Activated T-helper 1 cell treated with Interleukin-2 at 50 U/mL for 16 hours (primary cell): ENCODE measurements at places on chromosomes 6 and 20.

GRCh38 chr20:59932616-59933295, 681 bp downstream of the SYCP2 start:
- no peak for DNase-seq

DNA sequence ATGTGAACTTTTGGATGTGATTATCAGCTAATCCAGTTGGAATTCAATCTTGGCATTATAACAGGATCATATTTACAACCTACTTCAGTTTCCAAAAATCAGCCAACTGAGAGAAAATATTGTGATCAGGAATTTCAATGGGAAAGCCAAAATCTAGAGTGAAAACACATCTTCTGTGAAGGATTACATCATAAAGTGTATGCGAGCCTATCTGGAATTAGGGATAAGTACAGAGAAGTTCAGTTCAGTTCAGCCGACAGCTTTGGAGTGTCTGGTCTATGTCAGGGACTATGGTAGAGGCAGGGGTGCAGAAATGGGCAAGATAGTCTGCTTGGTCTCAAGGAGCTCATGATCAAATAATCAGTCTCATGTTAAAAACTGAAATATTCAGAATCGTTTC, 12.3 kb upstream of the PRIM2 start:
- DNase-seq, result no peak

- DNase-seq, result no peak
These were observed 203.5 kb downstream of the ADGRB3 start for GRCh38 chr6:68838571-68838970.

DNA sequence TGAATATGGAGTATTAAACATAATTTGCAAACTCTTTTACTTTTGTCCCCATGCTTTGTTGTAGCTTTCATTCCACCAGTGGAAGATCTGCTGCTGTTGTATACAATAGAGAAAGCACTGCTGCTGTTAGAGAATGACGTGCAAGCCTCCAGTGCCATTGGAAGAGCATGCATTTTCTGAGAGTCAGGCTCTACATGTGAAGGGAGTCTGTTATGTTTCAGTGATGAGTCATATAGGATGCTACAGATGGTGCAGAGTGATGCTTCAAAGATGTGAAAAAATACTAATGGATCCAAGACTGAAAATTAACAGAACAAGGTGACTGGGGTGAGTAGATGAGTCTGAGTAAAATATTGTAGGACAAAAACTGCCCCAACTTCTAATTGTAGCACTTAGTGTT, 22.4 kb upstream of the BACH2 start:
- no peak for DNase-seq

GRCh38 chr20:11178946-11179654, 505.3 kb upstream of the JAG1 start:
- no peak for DNase-seq

- DNase-seq, result no peak
These were observed 155.3 kb upstream of the ZNF217 start for GRCh38 chr20:53748821-53749421.

GRCh38 chr6:41584668-41585205, 38.6 kb downstream of the FOXP4 start:
- no peak for DNase-seq

DNA sequence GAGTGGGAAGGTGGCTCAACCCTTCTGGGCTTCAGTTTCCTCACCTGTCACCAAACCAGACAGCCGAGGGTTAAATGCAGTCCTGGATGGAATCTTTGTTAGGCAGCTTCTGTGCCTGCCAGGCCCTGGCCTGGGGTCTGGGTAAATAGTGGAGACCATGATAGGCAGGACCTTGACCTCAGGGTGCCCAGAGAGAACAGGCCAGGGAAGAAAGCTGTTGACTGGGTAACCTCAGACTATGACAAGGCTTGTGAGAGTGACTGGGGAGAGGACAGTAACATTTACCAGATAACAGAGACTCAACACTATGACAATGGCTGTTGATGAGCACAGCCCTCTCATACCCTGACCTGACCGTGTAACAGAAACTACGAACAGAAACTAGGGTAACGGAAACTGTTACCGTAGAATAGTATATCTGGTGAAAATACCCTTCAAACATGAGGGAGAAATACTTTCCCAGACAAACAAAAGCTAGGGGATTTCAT, 218.3 kb downstream of the PREX1 start:
- no peak for DNase-seq

- no peak for DNase-seq
These were observed 31.1 kb downstream of the RNF217 start for GRCh38 chr6:124993327-124993726.

GRCh38 chr6:34142061-34142998, 3.6 kb downstream of the GRM4 start:
- DNase-seq, result no peak

GRCh38 chr20:47566269-47566668, 64.6 kb downstream of the NCOA3 start:
- DNase-seq, result no peak

GRCh38 chr20:341682-342081, 5.2 kb upstream of the NRSN2 start:
- no peak for DNase-seq

DNA sequence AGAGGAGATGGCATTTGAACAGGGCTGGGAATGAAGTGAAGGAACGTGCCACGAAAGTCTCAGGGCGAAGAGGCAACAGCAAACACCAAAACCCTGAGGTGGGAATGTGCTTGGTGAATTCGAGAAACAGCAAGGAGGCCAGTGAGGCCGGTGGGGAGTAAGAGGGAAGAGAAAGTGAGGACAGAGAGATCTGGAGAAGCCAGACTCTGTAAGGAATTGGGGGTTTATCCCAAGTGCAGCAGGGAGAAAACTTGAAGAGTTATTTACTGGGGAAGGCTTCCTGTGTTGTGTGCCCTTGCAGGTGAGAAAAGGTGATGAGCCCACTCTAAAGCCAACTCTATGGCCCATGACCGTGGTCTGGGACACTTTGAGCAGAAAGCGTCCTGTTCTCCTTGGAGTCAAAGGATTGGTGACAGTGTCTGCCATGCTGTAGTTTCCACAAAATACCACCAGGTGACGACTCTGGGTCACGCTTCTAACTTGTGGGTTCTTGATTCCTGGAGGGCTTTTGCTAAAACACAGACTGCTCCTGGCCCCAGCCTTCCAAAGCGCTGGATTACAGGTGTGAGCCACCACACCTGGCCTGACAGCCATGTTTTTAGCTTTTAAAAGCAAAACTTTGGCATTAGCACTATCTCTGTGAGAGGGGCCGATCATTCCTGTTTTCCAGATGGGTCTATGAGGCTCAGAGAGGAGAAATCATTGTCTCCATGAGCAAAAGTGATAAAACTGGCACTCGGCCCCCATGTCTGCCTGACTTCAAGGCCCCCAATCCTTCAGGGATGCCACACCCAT, 18.0 kb upstream of the CSNK2A1 start:
- no peak for DNase-seq

DNA sequence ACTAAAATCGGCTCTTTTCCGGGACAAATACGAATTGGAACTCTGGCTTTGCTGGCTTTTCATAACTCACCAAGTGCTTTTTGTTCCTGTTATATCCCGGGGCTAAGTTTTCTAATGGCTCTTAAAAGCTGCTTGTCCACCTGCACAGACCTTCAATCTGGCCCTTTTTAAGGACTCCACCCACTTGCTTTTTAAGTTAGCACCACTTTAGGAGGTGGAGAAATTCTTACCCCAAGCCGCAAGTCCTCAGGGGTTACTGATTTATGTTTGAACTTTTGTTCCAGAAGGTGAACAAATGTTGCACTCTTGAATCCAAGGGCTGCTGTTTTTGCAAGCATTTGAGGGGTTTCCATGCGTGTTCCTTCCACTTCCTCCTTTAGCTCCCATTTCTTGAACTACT, 37.8 kb downstream of the FAM184A start:
- DNase-seq, result no peak

- no peak for DNase-seq
These were observed 118.1 kb downstream of the EYA4 start for GRCh38 chr6:133359256-133359655.

GRCh38 chr20:59042151-59042795, at the start of gene PRELID3B:
TSS of gene PRELID3B (minus strand) at chr20:59042786. CDS start at chr20:59042730, 56 bp downstream.
- no peak for DNase-seq

GRCh38 chr20:7031222-7031621, 263.7 kb downstream of the BMP2 start:
- no peak for DNase-seq

DNA sequence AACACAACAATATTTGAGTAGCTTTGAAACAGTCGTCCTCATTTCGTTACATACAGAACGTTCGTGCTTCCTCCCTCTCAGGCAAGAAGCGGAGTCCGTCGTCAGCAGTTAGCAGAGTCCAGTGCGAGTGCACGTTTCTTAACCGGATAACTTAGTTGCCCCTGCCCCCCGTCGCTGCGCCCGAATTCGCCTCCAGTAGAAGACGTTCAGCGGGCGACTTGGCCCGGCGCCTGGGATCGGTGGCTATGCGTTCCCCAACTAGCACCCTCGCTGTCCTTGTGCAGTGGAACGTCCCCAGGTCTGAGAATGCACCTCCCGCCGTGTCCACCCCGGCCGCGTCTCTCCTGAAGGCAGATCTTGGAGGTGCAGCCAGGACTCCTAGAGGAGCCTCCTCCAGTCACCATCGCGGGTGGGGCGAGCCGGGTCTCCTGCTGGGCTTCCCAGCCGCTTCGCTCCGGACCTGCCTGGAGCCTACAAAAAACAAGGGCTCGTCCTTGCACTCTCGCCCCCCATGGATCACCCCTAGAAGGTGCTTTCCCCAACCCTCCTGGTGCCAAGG, 910 bp upstream of the PCSK2 start:
- no peak for DNase-seq

GRCh38 chr20:57465943-57466342, 59.0 kb downstream of the CTCFL start:
- no peak for DNase-seq
